ENCODE measurements at places on chromosomes 16 and 17.

DNA sequence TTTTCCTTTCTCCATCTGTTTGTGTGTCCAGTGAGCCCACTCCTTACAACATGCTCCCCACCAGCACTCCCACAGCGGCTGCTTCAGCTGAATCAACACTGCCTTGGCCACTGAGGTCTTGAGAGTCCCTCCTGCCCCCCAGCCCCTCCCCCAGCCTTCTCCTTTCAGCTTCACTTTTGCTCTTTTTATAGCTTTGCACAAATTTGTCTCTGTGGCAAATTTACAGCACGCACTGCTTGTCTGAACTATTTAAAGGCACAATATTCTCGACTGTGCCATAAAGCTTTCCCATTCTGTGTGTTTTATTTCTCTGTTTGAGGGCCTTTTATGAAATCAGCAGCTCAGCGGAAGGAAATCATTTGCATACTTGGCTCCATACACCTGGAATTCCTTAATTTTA, 579.3 kb downstream of the TOX3 start:
- DNase-seq, result no peak

- DNase-seq, result no peak
Measured at GRCh38 chr16:3752984-3753383, 35.7 kb upstream of the TRAP1 start.

DNA sequence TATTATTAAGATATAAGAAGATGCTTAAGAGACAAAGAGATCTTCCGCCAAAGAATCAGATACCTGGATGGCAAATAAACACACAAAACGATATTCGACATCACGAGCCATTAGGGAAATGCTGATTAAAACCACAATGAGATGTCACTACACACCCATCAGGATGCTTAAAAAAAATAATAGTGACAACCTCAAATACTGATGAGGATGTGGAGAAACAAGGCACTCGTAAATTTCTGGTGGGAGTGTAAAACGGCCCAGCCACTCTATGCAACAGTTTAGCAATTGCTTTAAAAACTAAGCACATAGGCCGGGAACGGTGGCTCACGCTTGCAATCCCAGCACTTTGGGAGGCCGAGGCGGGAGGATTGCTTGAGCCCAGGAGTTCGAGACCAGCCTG, 39.4 kb downstream of the TBC1D16 start:
- DNase-seq, result no peak

DNA sequence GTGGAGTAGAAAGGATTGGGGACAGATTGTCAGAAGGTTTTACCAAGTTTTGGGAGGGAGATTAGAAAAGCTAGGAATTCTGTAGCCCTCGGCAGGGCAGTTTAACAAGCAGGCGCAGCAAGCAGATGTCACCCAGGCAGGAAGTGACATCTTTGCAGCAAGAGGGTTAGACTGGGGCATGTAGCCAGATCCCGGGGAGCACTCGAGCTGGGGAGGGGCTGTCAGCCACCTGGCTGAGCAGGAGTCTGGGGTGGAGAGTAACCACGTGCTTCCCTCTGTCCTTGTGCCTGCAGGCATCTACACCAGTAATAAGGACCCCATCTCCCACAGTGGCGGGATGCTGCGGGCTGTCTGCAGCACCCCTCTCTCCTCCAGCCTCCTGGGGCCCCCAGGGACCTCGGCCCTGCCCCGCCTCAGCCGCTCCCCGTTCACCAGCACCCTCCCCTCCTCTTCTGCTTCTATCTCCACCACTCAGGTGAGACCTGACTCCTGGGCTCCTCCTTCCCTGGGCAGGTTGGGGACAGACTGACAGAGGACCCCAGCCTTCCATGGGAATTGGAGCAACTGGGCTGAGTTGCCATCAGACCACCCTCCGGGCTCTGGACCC, 12.2 kb downstream of the MLLT6 start:
- no peak for DNase-seq

DNA sequence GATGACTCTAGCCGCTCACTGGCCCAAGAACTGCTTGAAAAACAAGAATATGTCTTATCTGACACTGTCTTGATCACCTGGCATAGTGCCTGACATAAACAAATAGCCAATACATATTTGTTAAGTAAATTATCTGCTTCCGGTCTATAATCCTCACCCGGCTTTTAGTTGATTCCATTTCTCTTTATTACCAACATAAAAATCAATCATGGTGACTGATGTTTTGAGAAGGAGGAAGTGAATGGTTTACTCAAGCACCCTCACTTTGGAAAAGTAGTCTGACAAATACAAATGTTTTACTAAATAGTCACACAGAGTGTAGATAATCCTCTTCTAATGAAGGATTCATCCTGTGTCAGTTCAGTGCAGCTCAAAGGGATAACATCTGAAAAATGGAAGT, 47.0 kb downstream of the SKAP1 start:
- no peak for DNase-seq

DNA sequence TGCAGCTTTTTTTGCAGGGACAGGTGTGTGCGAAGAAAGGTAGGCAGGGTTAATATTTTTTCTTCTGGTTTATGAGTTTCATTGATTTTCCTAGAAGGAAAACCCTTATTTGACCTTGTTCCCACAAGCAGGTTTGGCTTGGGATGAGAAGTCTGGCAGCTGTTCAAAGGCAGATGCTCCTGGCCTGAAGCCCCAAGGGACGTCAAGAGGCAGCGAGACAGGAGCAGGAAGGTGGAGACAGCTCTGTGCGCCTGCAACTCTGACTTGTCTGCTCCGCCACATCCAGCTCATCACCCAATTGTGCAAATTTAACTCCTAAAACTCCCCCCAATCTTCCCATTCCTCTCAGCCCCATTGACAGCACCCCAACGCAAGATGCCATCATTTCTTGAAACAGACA, 136.8 kb upstream of the XYLT1 start:
- DNase-seq, result no peak

- DNase-seq, result no peak
Measured at GRCh38 chr16:11716336-11716735, 26.3 kb downstream of the TXNDC11 start.

GRCh38 chr16:85521552-85522307, 91.4 kb upstream of the GSE1 start:
- no peak for DNase-seq

DNA sequence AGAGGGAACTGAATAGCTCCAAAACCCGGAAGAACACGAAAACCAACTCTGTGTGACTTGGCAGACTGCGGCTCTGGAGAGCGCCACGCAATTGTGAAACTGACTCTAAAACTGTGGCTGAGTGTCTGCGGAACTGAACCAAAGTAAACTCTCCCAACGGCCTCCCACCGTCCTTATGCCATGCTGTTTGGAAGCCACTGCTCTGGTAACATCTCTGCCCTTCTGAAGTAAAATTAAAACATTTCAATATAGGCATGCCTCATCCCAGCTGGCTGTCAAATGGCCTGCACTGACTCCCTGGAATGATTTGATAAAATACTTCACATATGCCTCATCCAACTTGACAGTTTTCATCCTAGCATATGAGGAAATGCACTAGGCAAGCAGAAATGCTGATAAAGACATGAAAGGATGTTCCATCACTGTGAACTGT, 70.2 kb downstream of the PARN start:
- no peak for DNase-seq

GRCh38 chr17:44867841-44868240, 20.2 kb downstream of the HIGD1B start:
- DNase-seq, result no peak

GRCh38 chr17:32152130-32152529, 9.8 kb downstream of the RHOT1 start:
- no peak for DNase-seq

- DNase-seq, result no peak
Measured at GRCh38 chr17:61362396-61362795, 37.2 kb upstream of the TBX2 start.
